IPS DF 6.9 (cell line): ENCODE measurements at places on chromosomes 12 and 14.
A peak's percentile ranks its signal among the peaks of the same experiment; 100 is the strongest.

DNA sequence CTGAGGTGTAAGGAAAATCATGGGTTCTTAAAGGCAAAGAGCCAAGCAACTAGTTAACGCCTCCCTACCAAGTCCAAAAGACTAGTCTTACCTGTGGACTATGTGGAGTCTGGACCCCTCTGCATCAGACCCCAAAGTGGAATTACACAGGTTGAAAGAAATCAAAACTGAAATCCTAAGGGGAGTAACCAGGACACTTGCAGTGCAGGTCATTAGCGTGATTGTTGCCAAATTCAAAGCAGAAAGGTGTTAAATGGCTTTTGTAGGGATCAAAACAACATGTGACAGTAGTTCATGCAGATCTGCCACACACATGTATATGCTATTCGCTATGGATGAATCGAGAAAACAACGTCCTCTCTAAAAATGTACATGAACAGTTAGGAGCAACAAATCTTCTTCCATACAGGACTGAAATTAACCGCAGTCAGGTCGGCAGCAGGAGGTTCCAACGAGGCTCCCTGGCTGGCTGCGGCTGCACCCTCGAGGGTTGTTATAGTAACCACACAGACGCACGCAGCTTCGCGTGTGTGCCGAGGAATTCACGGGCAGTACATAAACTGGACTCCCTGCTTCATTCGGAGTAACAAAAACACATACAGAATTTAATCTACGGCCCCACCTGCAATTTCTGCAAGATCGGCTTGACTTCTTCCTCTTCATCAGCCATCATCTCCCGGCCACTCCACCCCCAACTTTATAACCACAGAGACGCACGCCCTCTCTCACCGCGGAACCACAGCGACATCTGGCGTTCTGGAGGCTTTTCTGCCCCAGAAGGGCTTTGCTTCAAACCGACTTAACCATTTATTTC, at the start of gene TTC5:
TTC5 (minus strand) TSS at position 687 of the 814 bp plus-strand sequence; CDS start at position 673, 14 bp downstream.
- DNase-seq = peak; percentile 68

DNA sequence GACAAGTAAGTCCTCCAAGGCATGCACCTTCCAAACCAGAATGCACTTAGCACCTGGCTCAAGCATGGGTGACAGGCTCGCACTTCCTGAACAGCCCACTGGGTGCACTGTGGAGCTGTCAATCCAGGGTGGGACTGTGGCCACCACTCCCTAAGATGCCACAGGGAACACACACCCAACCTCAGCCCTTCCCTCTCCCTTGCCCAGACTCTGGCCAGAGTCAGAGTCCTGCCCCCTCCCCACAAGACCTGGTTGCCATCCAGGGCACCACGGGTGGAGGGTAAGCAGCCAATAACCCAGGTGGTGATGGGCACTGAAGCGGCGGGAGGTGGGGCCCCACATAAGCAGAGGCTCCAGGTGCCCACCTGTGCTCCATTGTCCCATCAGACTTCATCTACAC, 160.6 kb downstream of the MYRFL start:
- peak; percentile 20 for DNase-seq

DNA sequence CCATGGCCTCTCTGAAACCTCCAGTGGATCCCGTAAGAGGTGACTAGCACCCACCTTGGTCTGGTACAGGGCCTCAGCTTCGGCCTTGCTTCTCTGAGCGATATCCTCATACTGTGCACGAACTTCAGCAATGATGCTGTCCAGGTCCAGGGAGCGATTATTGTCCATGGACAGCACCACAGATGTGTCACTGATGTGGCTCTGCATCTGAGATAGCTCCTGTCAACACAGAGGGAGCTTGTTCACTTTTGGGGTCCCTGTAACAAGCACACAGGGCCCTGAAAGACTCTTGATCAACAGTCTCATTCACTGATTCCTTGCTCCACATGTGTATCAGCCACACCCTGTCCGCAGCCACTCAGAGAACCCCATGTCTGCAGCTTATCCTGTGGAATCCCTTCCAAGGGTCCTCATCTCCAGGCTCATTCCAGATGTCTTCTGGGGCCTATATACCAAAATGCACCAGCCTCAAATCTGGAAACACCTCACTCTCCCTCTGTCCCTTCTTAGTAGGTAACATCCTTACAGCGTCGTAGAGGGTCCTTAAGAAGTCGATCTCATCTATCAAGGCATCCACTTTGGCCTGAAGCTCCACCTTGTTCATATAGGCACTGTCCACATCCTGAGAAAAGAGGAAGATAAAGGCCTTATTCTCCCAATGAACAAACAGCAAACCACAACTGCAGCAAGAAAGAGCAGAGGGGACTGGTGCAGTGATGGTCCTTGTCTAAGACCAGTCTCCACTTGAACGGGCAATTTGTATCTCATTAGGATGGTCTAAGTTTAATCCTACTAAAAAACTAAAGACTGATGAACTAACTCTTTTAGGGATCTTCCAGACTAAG, 3.5 kb downstream of the KRT3 start:
- DNase-seq = no peak

DNA sequence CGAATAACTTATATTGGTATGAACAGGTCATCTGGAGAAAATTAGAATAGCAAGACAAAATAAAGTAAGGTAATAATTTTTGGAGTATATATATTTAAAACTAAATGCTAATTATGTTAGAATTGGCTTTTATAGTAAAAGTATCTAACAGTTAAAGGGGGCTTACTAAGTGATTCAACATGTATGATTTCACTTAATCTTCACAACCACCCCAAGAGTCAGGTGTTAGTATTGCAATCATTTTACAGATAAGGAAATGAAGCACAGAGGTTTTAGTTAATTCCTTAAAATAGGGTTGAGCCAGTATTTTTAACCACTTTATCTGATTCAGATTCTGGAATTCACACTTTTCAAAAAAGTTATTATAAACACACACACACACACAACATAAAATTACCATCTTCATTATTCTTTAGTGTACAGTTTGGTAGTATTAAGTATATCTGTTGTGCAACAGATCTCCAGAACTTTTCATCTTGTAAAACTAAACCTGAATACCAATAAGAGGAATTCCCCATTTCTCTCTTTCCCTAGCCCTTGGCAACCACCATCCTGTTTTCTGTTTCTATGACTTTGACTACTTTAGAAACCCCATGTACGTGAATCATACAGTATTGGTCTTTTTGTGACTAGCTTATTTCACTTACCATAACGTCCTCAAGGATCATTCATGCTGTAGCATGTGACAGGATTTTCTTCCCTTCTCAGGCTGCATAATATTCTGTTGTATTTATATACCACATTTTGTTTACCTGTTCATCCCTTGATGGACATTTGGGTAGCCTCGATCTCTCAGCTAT, 12.5 kb downstream of the A2M start:
- DNase-seq = no peak

DNA sequence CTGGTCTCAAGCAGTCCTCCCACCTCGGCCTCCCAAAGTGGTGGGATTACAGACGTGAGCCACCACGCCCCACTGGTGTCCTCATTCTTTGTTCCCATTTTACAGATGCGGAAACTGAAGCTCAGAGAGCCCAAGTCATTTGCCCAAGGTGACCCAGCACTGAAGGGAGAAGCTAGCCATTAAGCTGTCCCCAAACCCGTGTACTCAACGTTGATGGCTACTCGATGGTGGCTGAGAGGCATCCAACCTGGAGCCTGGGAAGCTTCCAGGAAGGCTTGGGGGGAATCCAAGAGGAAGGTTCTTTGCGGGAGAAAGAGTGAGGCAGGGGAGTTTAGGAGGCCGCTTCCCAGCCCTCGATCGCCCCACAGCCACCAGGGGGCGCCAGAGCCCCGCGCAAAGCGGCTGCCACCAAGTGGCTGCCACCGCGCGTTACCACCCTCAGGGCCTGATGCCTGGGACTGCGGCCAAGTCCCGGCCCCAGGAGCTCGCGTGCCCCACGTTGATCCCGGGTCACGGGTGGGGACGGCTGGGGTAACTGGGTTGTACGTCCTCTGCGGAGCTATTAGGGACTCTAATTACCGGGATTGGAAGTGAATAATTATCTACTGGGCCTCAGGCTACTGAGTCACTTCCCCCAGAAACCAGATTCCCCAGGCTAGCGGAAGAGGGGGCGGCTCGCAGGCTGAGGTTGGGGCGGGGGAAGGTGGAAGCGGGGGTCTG, 8.8 kb upstream of the SH2B3 start:
- peak; percentile 54 for DNase-seq

- DNase-seq = no peak
Observed at GRCh38 chr12:45279931-45280830, 64.3 kb downstream of the ANO6 start.

DNA sequence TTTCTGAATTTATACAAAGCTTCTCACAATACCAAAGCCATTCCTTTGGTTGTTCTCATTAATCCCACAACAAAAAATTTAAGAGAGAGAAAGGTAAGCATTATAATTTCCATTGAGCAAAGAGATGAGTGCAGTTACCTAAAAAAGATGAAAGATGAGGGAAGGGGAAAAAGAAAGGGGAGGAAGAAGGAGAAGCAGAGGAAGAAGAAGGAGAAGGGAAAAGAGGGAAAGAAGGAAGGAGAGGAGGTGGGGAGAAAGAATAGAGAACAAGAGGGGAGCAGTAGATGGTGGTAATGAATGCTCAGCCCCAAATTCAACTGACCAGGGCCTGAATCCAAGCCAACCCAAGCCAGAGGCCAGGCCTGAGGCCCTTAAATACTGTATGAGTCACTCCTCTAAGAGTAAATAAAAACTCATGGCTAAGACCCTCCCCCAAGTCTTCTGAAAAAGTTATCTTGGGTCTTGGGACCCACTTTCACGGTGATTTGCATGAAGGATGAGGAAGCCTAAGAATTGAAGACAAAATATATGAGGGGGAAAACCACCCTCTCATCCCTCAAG, 144.6 kb downstream of the ITPR2 start:
- no peak for DNase-seq

- no peak for DNase-seq
Observed at GRCh38 chr12:96218989-96219678, 25.0 kb downstream of the ELK3 start.

DNA sequence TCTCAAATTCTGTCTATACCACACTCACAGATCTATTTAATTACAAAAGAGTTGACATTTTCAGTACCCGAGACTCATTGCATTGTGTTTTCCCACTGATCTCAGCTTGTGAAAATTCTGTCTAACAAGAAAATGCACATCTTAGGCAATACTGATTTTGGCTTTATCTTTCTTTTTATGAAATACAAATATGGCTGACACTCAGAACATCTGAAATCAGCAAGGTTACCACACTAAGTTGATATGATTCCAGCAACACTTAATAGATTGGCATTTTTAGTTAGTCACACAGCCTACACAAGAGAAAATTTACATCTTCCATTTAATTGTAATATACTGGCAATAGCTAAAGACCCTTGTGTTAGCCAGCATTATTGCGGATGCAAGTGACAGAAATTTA, 40.3 kb downstream of the PEX5 start:
- no peak for DNase-seq

DNA sequence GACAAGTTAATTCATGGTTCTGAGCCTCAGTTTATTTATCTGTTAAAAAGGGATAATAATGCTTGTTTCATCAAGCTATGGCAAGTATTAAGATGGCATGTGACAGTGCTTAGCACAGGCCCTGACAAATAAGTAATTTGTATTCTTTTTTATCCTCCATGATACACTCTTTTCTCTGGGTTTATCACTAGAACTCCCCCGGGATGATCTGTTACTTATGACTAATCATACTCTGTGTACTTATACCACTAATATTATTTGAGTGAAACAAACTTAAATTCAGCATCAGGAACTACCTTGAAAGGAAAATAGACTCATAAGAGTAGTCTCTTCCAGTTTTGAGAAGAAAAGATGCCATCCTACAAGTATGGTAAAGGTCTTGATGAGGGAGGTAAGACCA, 283.8 kb downstream of the PAWR start:
- DNase-seq = no peak

DNA sequence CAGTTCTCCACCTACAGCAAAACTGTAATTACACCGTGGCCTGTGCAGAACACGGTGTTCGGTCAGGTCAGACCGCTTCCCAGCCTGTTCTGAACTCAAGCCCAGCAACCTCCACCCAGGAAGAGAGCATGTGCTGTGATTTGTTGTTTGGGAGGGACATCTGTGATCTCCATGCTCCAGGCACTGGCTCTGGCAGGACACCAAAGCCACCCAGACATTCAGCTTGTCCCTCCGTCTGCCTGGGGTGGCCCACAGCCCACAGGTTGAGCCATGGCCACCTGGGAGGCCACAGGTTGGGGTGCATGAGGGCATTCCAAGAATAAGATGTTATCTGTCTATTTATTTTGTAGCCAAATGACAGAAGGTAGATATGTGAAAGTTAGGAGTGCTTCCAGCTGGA, 1091.1 kb downstream of the VRK1 start:
- DNase-seq = no peak

GRCh38 chr12:92608151-92609091, 94.4 kb upstream of the PLEKHG7 start:
- DNase-seq = peak; percentile 16

- peak; percentile 78 for DNase-seq
Observed at GRCh38 chr12:100554608-100555077, 18.8 kb upstream of the GAS2L3 start.

DNA sequence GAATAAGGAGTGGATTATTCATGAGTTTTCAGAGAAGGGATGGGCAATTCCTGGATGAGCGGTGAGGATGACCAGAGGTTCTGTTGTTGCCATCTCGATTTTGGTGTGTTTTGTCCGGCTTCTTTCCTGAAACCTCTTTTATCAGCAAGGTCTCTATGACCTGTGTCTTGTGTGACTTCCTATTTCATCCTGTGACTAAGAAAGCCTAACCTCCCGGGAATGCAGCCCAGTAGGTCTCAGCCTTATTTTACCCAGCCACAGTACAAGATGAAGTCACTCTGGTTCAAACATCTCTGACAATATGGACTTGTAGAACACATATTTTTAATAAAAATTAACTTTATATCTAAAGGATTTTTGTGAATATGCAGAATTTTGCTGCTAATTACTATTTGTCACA, 716.4 kb downstream of the FSCB start:
- DNase-seq = no peak

GRCh38 chr14:50826681-50827080, 4.3 kb downstream of the NIN start:
- DNase-seq = no peak

DNA sequence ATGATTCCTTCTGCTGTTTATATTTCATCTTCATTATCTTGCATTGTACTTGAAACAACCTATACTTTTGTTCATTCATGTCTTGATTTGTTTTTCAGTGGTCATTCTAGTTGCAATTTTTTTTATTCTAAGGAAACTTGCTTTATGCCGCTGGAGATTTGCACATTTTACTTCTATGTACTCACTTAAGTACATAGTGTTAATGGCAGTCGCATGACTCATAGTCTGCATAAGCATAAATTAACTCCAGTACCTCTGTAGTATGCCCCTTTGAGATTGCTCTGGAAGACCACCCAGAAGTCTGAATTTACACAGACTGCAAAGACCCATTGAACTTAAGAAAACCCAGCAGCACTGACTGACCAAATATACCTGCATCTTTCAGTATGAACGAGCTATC, 77.0 kb downstream of the MSRB3 start:
- no peak for DNase-seq

- no peak for DNase-seq
Observed at GRCh38 chr14:20278414-20278813, 27.3 kb downstream of the TTC5 start.

- DNase-seq = no peak
Observed at GRCh38 chr14:67270145-67270753, 29.0 kb downstream of the PALS1 start.
